ENCODE measurements at places on chromosomes 7 and 10. TPM values are rescaled to one million over a fixed set of nuclear protein-coding genes. Genes with fewer than 3 reads are reported as not detected.

The SLC13A1 gene
- total RNA-seq: not detected

The AGR2 gene
- total RNA-seq: not detected

The NKX2-3 gene
- not detected for total RNA-seq

The HOXA10 gene
- total RNA-seq: not detected

The PTPN20 gene
- 0.88 TPM for total RNA-seq

The TAS2R41 gene
- not detected for total RNA-seq

The AHCYL2 gene
- total RNA-seq: 30.4 TPM

DNA sequence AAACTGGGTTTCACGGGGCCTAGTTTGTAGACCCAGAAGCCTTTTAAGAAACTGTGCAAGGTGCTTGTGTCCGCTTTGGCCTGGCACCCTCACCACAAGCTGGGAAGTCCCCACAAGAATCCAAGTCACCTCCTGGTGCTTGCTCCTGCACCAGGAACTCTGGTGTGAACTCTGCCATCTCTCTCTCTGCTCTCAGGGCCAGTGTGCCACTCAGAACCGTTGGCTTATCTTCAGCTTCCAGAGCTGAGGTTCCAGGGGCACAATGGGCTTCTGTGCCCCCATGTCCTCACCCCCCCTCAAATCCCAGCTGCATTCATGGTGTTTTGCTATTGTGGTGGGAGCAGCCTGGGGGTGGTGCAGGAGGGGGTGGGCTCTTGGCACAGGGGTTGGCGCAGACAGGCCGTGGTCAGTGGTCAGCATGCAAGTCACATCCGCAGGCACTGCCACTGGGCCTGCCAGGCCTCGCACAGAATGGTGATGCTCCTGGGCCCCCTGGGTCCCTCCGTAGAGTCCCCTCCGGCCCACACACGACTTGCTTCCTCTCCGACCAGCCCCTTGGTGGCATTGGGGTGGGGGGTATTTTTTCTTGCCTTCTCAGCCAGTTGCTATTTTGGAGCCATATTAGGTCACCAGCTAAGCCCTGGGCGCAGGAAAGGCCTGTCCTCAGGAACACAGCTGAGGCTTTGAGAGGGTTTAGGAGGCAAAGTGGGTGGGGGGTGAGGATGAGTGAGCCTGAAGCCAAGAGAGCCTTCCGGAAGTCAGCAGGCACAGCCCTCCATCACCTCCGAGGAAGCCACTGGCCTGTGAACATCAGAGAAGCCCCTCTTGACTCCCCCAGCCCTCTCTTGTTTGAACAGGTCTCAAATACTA, 3.0 kb downstream of the ZCCHC24 start:
- H3K4me1 ChIP-seq: peaks cover 21% of the 10 kb centered on the region
- H3K4me3 ChIP-seq: no peak overlapping the region
- no peaks in the 10 kb centered on the region for H3K36me3 ChIP-seq
- DNase-seq: no peak

GRCh38 chr10:30070001-30070685, 10.8 kb upstream of the JCAD start:
- H3K27me3 ChIP-seq: peaks cover 11% of the 10 kb centered on the region
- no peaks in the 10 kb centered on the region for H3K4me1 ChIP-seq
- H3K4me3 ChIP-seq: no peak overlapping the region
- no peak overlapping the region for H3K27ac ChIP-seq
- DNase-seq: no peak
- H3K36me3 ChIP-seq: no peaks in the 10 kb centered on the region

DNA sequence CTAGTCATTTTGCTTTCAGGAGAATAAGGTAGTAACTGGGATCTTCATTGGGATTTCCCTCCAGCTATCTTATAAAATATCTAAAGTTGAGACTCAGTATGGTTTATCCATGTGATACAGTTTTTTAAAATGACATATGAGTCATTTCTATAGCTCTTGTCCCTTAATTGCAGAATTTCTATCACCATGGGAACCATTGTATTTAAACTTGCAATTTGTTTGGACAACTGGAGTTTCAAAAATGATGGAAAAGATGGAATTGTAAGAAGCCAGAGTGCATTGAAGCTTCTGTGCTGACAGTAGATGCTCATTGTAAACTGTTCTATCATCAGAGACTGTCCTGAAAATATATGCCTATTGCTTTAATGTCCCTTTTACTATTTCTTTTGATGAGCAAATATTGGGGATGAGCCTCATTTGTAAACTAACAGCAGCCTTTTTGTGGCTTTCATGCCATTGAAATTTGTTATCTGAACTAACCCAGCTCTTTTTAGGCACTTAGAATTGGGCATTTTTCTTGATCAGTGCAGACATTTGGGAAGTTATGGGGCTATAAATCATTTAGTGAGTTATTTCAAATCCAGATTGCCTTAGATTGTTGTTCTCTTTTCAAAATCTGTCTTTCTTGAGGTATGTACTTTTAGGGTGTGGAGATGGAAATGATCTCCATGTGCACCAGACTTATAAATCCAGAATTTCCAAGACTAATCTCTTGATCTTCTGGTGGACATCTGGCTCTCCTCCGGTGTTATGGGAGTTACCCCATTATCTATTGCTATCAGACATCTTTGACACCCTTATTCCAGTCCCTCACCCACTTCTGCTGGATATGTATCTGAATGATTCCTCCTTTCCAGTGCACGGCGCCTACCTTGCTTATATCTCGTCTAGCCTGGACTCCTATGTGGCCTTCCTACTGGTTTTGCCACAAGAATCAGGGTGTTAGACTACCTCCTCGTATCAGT, 159.0 kb downstream of the SND1 start:
- no peak overlapping the region for H3K4me3 ChIP-seq
- H3K27me3 ChIP-seq: no peaks in the 10 kb centered on the region
- H3K36me3 ChIP-seq: peaks cover 34% of the 10 kb centered on the region
- DNase-seq: no peak

DNA sequence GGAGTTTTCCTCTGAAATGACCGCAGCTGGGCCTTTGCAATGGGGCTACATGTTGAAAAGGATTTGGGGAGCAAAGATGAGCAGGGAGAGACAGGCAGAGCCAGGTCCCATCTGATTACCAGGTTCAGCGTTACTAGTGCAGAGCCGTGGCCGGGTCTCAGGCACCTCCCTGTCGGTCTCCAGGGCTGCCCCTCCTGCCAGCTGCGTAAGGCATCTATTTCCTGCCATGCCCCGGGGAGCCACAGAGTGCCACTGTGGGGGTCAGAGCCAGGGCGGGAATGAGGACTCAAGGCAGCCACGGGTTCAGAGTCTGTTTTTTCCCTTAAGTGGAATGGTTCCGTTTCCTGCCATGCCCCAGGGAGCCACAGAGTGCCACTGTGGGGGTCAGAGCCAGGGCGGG, 382.6 kb upstream of the SHH start:
- no peak overlapping the region for H3K27ac ChIP-seq
- peaks cover 4% of the 10 kb centered on the region for H3K27me3 ChIP-seq
- no peaks in the 10 kb centered on the region for H3K36me3 ChIP-seq

DNA sequence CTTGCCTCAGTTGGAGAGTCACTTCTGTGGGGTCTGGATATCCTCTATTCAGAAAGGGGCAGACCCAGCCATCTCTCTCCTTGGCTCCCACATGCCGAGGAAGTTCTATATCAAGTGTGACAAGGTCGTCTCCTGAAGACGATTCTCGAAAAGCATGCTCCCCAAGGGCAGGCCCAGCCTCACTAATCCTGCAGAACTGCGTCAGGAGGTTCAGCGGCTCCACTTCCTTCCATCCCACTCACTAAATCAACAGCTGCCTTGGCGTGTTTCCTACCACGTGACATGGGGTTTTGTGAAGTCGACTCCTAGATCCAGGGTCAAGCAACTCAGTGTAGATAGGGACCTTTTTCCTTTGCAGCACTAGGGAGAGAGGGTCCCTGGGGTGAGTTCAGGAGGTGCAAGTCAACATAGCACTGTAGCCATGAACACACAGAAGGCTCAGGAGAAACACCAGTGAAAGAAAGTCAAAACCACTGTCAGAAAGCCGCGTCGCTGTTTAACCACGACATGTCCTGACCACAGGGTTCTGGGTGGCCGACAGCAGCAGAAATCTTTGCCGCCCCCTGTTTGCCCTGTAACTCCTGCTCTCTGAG, 156.4 kb downstream of the PRPF18 start:
- peak; percentile 7 for DNase-seq
- no peak overlapping the region for H3K4me3 ChIP-seq
- H3K4me1 ChIP-seq: peaks cover 11% of the 10 kb centered on the region
- H3K27me3 ChIP-seq: no peaks in the 10 kb centered on the region

GRCh38 chr7:150986099-150986512, 4.7 kb upstream of the NOS3 start:
- H3K27me3 ChIP-seq: peaks cover 10% of the 10 kb centered on the region
- peak; percentile 69 for DNase-seq
- no peak overlapping the region for H3K4me3 ChIP-seq
- H3K36me3 ChIP-seq: no peaks in the 10 kb centered on the region
- H3K27ac ChIP-seq: no peak overlapping the region
- H3K4me1 ChIP-seq: peaks cover 23% of the 10 kb centered on the region

GRCh38 chr10:49707585-49707984, 28.1 kb downstream of the C10orf53 start:
- H3K27me3 ChIP-seq: peaks cover 14% of the 10 kb centered on the region
- no peak overlapping the region for H3K27ac ChIP-seq
- H3K4me1 ChIP-seq: no peaks in the 10 kb centered on the region
- no peak overlapping the region for H3K4me3 ChIP-seq
- DNase-seq: no peak
- no peaks in the 10 kb centered on the region for H3K36me3 ChIP-seq

DNA sequence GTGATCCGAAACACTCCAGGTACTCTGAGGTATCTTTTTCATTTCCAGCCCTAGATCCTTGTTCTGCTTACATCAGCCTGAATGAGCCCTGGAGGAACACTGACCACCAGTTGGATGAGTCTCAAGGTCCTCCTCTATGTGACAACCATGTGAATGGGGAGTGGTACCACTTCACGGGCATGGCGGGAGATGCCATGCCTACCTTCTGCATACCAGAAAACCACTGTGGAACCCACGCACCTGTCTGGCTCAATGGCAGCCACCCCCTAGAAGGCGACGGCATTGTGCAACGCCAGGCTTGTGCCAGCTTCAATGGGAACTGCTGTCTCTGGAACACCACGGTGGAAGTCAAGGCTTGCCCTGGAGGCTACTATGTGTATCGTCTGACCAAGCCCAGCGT, 5.1 kb downstream of the OIT3 start:
- H3K4me3 ChIP-seq: no peak overlapping the region
- H3K36me3 ChIP-seq: no peaks in the 10 kb centered on the region
- H3K4me1 ChIP-seq: no peaks in the 10 kb centered on the region
- no peak overlapping the region for H3K27ac ChIP-seq
